ENCODE measurements at places on chromosomes 3 and 15.

- no peak for DNase-seq
Measured at GRCh38 chr3:114480442-114480841, 186.6 kb downstream of the TIGIT start.

DNA sequence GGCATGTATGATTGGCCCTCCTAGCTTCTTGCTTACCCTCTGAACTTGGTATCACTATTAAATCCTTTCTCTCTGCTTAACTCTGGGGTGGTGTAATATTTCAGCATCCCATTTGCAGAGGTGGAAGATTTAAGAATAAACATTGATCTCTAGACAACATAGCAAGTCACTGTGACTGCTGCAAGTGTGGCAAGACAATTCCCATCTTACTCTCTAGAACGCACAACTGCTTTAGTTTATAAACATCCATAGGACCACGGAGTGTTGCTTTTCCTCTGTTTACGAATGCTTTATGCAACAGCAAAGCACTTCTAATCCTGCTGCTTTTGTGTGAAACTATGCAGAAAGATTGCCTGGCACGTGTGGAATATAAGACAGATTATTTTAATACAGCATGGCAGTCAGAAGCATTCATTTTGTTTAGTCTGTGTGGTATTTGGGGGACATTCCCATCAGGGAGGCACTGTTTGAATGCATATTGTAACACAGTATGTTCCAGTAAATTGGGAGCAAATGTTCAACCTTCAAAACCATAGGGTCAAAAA is 338.9 kb upstream of the TMCO5A start:
- no peak for DNase-seq

GRCh38 chr3:189687475-189687874 is 56.3 kb downstream of the TP63 start:
- DNase-seq = no peak

DNA sequence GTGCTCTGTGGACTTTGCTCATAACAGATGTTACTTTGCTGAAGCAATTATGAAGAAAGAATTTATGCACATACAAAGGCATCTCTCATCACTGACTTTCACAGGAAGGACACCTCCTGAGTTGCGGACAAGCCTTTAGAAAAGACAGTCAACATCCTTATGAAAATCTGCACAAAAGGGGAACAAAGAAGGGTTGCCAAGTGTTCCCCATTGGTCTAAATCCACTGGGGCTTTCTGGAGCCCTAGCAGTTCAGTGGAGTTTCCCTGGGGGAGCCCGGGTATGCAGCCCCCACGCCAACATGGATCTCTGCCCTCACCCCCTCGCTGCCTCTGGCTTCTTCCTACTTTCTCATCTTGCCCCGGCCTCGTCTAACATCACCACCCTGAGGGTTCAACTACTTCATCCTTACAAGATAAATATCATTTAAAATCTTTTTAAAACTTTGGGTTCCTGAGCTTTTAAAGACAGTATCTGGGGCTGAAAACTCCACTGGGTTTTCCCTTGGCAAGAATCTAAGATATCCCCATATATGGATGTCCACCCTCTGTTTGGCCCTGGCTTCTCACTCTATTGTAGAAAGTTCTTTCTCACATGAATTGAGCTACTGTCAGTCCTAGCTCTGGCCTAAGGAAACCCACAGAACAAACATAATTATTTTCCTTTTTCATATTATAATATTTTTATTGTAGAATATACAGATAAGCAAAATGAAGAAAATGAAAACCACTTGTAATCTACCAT is 207.9 kb upstream of the RGMA start:
- DNase-seq = no peak

GRCh38 chr3:12574661-12575060 is 17.8 kb downstream of the MKRN2 start:
- no peak for DNase-seq

- no peak for DNase-seq
Measured at GRCh38 chr3:55576621-55577388, 89.7 kb upstream of the WNT5A start.

- peak; percentile 69 for DNase-seq
Measured at GRCh38 chr3:150414258-150414657, 6.2 kb downstream of the TSC22D2 start.

- peak; percentile 59 for DNase-seq
Measured at GRCh38 chr15:66515901-66516322, 10.8 kb downstream of the ZWILCH start.

GRCh38 chr15:76903251-76903681 is 1.9 kb downstream of the SCAPER start:
- DNase-seq = peak; percentile 44

DNA sequence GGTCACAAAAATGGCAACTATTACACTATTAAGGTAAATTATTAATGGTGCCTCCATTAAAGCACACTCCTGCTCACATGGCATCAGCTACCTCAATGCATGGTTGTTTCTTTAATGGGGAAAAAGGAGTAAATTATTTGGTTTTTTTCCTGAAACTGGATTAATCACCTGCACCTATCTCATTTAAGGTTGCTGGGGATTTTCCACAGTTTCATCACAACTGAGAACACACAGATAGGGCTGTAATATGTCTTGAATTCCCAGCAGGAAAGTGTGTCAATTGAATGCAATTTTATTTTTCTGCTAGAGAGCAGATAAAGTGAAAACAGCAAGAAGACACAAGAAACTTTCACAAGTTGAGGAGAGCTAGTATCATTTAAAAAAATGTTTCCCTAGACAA is 36.4 kb downstream of the RFTN1 start:
- no peak for DNase-seq

DNA sequence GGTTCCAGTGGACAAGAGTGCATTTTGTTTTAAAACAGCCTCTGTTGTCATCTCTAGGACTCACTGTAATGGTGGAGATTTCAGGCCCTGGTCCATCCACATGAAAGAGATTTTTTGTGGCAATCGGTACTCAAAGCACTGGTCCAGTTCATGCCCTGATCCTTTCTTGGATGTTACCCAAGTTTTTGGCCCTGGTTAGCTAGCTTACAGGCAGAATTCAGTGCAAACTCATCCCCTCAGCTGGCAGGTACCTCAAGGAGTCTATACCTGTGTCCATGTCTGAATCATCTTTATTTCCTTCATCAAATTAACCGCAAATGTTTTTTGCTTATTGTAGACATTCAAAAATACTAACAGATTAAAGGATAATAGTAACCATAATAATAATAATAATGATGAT is 13.7 kb upstream of the MEF2A start:
- no peak for DNase-seq

GRCh38 chr3:81554388-81554787 is 207.1 kb downstream of the GBE1 start:
- peak; percentile 27 for DNase-seq

DNA sequence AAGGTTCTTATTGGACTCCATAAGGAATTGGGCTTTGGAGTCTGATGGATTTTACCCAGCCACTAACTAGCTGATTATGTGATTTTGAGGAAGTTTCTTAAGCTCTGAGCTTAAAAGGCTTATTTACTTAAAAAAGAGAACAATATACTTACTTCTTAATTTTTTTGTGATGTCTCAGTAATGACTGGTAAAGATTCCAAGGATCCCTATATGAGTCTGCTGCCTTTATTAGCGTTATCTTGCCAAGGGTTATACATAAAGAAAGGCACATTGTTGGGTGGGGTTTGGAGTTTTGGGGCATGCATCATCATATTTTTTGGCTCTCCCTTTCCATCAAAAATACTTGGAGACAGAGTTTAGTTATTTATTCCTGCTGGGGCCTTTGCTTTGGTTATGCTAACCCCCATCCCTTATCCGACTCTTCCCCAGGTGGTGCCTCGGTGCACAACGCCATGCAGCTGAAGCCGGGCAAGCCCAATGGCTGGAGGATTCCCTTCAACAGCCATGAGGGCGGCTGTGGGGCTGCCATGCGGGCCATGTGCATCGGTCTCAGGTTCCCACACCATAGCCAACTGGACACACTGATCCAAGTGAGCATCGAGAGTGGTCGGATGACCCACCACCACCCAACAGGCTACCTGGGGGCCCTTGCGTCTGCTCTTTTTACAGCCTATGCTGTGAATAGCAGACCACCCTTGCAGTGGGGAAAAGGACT is 6.7 kb downstream of the ADPRH start:
- DNase-seq = no peak

- DNase-seq = no peak
Measured at GRCh38 chr3:173660645-173661299, 263.2 kb downstream of the NLGN1 start.

GRCh38 chr3:171187706-171188290 is 161.3 kb upstream of the SLC2A2 start:
- DNase-seq = peak; percentile 56

DNA sequence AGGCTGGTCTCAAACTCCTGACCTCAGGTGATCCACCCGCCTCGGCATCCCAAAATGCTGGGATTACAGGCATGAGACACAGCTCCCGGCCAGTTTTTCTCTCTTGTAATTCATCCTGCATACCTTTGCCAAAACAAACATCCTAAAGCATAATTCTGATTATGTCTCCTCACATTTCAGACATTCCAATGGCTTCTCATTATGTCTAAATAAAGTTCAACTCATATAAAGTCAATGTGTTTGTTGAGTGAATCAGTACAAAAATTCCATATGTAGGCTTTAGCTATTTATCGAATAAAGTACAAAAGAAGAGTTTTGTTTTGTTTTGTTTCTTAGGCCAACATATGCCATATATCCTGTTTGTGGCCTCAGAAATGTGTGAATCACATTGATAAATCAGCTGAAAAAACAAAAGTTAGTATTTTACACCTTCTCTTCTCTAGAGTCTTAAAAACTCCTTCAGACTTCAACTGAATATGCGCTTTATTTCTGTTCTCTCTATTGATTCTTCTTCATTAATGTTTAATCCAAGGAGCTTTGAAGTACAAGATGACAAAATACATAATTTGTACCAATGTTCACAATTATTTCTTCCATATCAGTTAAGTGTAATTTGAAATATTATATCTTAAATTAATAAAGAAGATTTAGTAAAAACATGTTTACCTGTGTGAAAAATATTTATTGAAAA is 165.8 kb downstream of the MECOM start:
- no peak for DNase-seq

- no peak for DNase-seq
Measured at GRCh38 chr15:47470983-47471382, 246.3 kb upstream of the SEMA6D start.

- DNase-seq = peak; percentile 53
Measured at GRCh38 chr3:55984626-55985025, 483.6 kb downstream of the ERC2 start.

- peak; percentile 84 for DNase-seq
Measured at GRCh38 chr3:53083521-53083920, 37.6 kb upstream of the SFMBT1 start.

DNA sequence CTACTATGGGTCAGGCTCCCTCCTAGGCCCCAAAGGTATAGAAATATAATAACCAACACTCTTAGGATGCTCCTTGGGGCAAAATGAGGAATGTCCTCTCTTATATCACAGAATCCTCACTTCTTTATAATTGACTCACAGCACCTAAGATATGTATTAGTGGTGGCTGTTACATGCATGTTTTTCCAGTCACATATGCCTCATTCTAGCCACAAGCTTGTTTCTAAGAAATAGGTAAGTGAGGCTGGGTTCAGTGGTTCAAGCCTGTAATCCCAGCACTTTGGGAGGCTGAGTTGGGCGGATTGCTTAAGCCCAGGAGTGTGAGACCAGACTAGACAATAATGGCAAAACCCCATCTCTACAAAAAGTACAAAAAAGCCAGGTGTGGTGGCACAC is 57.9 kb upstream of the PSMD6 start:
- no peak for DNase-seq

DNA sequence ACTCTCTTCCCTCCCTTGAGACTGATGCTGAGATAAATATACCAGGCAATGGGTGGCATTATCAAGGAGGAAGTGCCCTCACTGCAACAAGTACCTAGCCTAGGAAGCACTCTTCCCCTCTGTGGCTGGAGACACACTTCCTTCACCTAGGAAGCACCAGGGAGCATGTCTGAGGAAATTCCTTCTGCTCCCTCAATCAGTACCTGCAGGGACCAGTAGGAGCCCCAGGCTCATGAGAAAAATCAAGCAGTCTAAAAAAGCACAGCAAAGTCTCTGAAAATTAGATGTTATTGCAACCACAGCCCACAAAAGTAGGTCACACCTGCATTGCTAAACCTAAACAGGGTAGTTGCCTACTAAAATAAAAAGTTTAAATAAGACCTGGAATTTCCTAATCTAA is 78.2 kb upstream of the TRPM1 start:
- no peak for DNase-seq

GRCh38 chr3:169512991-169513390 is 150.5 kb downstream of the MECOM start:
- no peak for DNase-seq

GRCh38 chr3:126365351-126366277 is 8.4 kb upstream of the KLF15 start:
- no peak for DNase-seq

DNA sequence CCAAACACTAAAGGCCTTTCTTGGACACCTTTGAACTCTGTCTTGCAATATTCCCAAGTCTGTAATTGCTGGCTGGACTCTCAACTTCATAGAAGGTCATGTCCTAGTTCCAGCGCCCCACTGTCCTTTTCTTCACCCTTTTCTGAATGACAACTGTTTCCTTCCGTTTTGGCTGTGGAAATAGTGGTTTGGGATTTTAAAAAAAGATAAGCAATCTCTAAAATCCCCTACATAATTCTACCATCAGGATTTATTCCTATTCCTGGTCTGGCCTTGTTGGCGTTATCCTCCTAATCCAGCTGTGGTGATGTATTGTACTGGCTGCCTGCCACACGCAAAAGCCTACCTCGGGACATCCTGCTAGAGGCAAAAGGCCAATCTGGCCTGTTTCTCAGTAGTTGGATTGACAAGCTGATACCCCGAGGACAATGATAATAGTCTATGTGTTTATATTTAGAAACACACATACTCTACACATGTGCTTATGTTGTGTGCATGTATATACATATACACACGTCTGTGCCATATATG is 440.3 kb upstream of the DPH6 start:
- DNase-seq = peak; percentile 3

- DNase-seq = no peak
Measured at GRCh38 chr3:52487050-52487787, 7.9 kb upstream of the STAB1 start.

GRCh38 chr3:191682961-191683360 is 222.0 kb downstream of the PYDC2 start:
- DNase-seq = peak; percentile 28

DNA sequence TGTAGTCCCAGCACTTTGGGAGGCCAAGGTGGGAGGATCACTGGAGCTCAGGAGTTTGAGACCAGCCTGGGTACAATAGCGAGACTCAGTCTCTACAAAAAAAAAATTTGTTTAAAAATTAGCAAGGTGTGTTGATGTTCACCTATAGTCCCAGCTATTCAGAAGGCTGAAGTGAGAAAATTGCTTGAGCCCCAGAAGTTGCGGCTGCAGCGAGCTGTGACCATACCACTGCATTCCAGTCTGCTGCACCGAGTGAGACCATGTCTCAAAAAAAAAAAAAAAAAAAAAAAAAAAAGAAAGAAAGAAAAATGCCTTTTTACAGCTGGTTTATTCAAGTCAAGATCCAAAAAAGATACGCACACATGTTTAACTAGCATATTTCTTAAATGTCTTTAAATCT is 17.0 kb upstream of the MUC20 start:
- DNase-seq = no peak

GRCh38 chr3:143810953-143811265 is 37.4 kb downstream of the SLC9A9 start:
- no peak for DNase-seq

- peak; percentile 41 for DNase-seq
Measured at GRCh38 chr15:66894986-66895780, 170.2 kb upstream of the SMAD3 start.

- DNase-seq = no peak
Measured at GRCh38 chr3:194084284-194084683, 51.7 kb upstream of the HES1 start.
